ENCODE measurements at places on chromosomes 12 and 14.
A peak's percentile ranks its signal among the peaks of the same experiment; 100 is the strongest.

DNA sequence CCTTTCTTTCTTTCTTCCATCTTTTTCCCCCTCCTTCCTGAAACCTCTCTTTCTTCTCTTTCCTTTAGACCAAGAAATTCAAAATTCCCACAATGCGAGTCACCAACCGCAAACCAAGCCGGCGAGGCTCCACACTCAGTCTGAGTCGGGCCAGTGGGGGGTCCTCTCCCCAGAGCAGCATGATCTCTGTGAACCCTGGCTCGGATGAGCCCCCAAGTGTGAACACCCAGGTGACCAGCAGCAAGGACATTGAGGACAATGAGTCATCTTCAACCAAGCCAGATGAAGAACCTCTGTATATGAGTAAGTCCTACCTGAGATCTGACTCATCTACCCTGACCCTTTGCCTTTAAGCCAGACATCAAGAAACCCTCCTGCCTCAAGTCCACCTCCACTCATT lies 88.6 kb upstream of the TMEM233 start:
- DNase-seq: no peak

- no peak for DNase-seq
Observed at GRCh38 chr12:14854586-14855183, 11.4 kb upstream of the ART4 start.

GRCh38 chr12:121767525-121768016 lies 25.9 kb downstream of the RHOF start:
- no peak for DNase-seq

GRCh38 chr12:116336542-116337065 lies 59.1 kb upstream of the MED13L start:
- DNase-seq: peak; percentile 17

- DNase-seq: no peak
Observed at GRCh38 chr12:51937926-51938325, 13.6 kb upstream of the ACVR1B start.

DNA sequence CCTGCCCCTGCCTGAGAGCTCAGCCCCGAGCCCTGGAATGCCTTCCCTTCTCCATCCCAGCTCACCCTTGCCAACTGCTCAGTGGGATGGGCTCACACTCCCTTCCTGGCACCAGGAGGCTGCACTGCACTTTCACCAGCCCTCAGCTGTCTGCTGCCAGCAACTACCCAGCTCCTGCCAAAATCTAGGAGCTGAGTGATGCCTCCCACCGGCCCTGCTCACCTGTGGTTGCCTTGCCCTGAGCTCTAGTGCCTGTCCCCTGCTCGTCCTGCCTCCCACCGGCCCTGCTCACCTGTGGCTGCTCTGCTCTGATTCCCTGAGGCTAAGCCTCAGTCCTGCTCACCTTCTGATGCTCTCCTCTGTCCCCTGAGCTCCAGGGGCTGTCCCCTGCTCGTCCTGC lies 119.8 kb downstream of the TMEM121 start:
- no peak for DNase-seq

DNA sequence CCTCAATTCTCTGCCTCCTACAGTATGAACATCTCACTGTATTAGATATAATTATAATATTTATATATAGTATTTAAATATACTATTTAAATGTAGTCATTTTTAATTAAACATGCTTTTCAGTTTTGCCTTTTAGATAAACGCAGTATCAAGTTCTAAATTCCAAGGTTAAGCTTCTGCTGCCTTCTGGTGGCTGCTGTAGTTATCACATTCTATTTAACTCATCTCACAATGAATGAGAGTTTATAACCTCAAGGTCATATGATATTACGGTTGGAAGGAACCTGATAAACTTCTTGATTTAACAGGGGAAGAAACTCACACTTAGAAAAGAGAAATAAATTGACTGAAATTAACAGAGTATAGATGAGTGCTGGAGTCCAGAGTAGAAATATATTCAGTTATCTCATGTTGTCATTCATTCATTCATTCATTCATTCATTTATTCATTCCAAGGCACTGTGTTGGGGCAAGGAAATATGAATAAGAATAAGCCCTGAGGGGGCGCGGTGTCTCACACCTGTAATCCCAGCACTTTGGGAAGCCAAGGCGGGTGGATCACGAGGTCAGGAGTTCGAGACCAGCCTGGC lies 31.9 kb downstream of the GUCY2C start:
- peak; percentile 54 for DNase-seq

DNA sequence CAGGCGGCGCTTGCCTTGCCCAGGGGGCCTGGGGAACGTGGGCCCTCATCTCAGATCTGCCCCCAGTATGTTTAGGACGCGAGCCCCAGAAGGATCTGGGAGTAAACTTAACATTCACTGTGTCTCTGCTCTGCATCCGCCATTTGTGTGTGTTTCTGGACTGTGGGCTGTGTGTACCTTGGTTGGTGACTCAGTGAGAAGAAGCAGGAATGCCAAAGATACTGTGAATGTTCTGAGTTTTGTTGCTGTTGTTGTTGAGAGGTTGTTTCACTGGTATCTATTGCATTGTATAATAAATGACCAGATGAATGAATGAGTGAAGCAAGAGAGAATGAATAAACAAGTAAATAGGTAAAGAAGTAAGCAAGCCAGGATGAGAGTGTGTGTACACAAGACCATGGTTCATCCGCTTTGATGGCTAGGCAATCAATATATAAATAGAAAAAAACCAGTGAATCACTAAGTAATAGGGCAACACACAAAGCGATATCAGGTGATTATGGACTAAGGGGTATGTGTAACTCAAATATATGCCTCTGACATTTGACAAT lies 20.5 kb downstream of the MEG3 start:
- DNase-seq: no peak

DNA sequence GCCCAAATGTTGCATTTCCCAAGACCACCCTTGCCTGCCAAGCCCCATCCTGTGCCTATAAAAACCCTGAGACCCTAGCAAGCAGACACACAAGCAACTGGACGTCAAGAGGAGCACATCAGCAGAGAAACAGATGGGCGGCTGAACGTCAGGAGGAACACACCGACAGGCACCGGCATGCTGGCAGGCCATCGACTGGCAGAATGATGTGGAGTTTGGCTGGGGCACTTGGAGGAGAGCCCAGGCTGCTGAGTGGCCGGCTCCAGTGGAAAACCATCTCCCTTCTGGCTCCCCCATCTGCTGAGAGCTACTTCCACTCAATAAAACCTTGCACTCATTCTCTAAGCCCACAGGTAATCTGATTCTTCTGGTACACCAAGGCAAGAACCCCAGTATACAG lies 130.1 kb downstream of the SLC41A2 start:
- DNase-seq: no peak

GRCh38 chr12:2101359-2101758 lies 48.6 kb downstream of the CACNA1C start:
- DNase-seq: no peak

GRCh38 chr14:67172056-67172455 lies 17.2 kb upstream of the GARIN2 start:
- DNase-seq: no peak

GRCh38 chr14:99043267-99043615 lies 228.8 kb downstream of the BCL11B start:
- DNase-seq: no peak

DNA sequence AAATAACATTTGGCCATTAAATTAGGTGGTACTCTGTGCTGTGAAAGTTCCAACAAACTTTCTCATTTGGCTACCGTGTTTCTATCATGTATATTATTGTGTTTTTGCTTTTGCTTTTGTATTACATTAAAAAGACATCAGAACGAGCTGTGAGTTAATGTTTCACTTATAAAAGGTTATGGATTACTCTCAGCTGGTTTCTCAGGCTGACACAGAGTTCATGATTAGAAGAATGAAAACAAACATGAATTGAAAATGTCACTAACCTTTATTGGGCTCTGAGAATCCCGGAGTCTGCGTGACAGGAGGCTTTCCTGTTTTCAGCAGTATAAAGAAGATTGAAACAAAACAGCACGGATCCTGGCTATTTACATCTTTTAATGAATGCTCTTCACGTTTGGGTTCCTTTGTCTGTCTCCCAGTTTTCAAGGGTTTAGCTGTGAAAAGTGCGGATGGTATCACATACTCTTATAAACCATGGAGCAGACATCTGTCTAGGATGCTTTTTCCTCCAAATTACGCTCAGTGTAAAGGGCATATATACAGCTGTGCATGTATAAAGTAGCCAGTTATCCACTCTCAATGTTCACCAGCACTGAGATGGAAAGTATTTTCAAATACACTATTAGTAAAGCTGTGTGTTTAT lies 153.6 kb downstream of the PTCSC3 start:
- no peak for DNase-seq

- no peak for DNase-seq
Observed at GRCh38 chr12:47350062-47350408, 270.3 kb upstream of the AMIGO2 start.

DNA sequence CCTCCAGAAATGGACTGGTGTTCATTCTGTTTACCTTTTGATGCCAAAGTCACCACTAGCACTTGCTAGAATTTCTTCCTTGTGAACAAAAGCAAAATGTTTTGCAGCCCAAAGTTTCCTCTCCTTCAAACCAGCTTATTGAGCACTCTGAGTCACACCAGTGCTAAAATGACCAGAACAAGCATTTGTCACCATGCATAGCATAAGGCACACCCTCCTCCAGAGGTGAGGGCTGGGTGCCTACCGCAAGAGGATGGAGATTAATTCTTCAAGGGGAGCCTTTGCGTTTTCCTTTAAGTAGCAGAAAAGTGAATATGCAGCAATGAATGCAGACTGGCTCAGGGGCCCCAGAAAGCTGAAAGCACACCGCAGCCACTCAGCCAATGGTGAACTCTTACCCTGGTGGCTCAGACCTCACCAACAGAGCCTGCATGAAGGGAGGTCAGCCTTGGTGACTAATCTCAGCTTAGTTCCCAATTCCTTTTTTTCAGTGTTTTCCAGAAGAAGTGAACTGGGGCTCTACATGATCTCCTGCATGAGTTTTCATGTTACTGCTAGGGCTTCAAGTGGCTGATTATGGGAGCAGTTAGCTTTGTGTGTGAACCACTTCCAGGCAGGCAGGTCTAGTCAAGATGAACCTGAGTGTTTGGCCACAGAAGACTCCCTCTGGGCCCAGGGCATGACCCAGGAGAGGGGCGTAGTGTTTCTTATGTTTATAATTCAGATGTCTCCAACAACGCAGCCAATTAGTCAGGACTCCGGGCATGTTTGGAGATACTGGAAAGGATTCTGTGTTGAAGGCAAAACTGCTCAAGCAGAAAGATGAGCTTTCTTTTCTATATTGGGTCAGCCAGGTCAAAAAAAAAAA lies 96.3 kb downstream of the PAX9 start:
- DNase-seq: no peak

GRCh38 chr12:74685385-74685784 lies 147.8 kb downstream of the ATXN7L3B start:
- DNase-seq: no peak

- no peak for DNase-seq
Observed at GRCh38 chr14:81819344-81819743, 285.7 kb upstream of the SEL1L start.

DNA sequence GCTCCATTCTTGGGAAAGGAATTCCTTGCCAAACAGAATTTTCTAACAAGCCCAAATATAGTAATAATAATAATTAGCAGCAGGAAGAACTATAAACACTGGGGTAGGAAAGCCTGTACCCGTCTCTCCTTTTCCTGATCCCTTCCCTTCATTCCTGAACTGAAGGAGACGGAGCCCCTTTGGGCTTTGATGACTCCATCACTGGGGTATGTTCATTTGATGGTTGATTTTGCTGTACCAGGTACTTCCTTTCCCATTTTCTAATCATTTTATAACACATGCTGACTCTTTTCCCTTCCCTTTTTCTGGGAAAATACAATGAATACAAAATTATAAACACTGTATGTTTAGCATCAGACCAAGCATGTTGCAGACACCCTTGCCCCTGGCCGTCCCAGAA lies 3.6 kb upstream of the RCOR1 start:
- DNase-seq: no peak

GRCh38 chr14:99258876-99259726 lies 12.9 kb downstream of the BCL11B start:
- peak; percentile 73 for DNase-seq

GRCh38 chr14:101215927-101216326 lies 312.4 kb upstream of the RTL1 start:
- no peak for DNase-seq

DNA sequence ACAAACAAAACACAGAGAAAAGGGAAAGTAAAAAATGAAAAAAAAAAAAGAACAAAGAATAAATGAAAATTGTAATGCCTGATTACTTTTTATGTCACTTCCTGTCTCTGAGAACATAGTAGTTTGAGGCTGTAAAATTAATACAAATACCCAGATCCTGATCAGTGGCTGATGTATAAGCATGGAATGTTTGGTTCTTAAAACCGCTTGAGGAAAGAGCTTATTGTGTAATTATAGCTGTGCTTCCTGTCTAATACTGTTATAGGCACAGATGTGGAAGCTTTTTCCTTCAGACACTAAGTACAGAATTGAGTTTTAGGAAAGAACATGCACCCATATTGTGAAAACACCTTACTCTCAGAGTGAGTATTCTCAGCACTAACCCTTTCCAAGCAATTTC lies 86.9 kb downstream of the AVPR1A start:
- DNase-seq: no peak

DNA sequence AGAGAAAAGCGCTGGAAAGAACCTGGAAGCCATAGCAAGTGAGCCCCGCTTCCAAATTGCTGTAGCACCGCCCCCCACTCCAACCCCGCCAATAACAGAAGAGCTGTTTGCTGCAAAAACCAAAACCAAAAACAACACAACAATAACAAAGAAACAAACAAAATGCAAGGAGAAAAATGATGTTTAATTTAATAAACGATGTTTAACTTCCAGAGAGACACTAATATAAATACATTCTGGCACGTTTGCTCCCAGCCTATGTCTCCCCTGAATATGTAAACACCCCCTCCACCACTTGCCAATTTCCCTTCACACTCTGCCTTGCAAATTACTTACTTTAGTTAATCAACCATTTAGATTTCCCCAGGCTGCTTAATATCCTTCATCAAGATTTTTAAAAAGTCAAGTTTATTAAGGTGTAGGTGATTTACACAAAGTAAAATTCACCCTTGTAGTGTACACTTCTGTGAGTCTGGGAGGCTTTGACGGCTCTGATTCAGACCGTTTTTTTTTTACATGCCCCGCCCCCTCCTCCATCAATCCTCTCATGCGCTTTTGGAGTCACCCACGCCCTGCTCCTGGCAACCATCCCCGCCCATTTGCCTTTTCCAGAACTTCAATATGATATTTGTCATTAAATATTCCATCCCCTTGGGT lies 482 bp upstream of the IFI27L2 start:
- peak; percentile 12 for DNase-seq

- DNase-seq: no peak
Observed at GRCh38 chr14:53491256-53491883, 338.2 kb upstream of the DDHD1 start.

DNA sequence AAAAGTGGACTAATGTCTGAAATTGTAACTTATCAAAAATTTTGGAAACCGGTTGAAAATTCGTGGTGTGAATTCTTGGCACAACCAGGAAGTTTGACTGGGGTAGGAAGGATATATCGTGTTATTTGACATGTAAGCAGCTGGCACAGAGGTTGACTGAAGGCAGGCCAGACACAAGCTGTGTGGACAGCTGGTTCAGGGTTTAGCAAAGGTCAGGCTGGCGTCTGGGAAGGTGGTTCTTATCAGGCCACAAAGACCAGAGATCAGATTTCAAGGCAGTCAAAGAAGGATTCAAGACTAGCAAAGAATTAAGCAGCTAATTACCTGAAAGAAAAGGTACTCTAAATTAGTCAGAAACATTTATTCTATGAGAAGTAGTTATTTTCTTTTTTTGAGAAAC lies 450.2 kb upstream of the MDGA2 start:
- DNase-seq: no peak

Measured in CD4-positive, alpha-beta T cell treated with Interleukin-15 for 4 hours (primary cell).